ENCODE measurements at places on chromosomes 5 and 9.

GRCh38 chr5:174972291-174972690 is 247.9 kb downstream of the MSX2 start:
- no peak for DNase-seq

DNA sequence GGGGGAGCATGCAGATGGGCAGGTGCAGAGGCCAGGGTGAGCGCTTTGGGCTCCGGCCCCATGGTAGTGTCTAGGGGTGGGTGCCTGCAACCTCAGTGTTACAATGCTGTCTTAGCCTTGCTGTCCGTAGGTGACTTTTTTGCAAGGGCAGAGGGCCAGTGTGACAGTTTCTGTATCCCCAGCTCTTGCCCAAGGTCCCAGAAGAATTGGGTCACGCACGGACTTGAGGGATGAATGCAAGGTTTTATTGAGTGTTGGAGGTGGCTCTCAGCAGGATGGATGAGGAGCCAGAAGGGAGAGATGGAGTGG is 492.5 kb downstream of the AGTPBP1 start:
- no peak for DNase-seq

GRCh38 chr5:136020001-136020382 is 8.8 kb upstream of the TGFBI start:
- no peak for DNase-seq

DNA sequence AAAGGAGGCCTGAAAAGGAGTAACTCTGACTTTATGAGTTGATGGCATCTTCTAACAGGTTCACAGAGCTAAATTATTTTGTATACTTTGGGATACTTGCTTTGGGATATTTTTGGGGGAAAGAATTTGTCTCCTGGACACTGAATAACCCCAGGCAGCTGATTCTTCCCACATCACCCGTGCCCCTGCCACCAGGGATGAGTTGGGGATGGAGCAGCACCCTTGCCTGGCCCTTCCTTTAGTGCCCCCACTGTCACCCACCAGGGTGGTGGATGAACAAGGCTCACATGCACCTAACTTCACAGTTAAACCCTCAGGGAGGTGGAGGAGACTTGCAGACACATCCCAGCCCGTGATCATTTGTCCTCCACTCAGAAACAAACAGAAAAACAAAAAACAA is 2.3 kb upstream of the ADAMTS2 start:
- DNase-seq: no peak
